ENCODE measurements at places on chromosomes 16 and 17.

GRCh38 chr16:3101018-3101840 lies 2.1 kb upstream of the ZSCAN10 start:
- no peak for DNase-seq

- DNase-seq: no peak
These were observed 557.4 kb upstream of the PSMD7 start for GRCh38 chr16:73739049-73739769.

DNA sequence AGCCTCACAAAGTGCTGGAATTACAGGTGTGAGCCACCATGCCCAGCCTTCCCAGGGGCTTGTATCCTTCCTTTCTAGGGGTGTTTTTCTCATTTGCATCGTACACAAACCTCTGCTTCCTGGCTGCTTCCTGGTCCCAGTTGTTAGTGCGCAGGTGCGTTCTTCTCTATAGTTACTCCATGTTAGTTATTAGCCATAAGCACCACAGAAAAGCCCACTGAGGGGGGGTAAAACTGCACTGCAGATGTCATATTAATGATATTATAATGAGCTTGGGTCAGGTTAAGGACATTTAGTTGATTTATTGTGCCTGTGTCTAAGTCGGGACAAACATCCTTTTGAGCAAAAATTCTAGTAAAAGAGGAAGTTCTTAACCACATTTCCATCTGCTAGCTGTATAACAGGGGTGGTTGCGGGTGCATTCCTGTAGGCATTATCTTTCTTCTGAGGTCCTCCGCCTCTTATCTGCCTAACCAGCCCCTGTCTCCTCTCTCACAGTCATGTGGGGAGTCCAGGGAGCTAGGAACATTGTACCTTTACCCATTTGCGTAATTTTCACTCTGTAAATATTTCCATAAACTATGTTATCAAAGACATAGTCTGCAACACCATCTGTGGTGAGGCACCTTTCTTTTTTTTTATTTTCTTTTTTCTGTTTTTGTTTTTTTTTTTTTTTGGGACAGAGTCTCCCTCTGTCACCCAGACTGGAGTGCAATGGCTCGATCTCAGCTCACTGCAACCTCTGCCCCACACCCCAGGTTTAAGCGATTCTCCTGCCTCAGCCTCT lies 23.6 kb upstream of the ATF7IP2 start:
- DNase-seq: no peak

- no peak for DNase-seq
These were observed 196.9 kb upstream of the CDH11 start for GRCh38 chr16:65318590-65319257.

GRCh38 chr16:55526441-55526840 lies 17.6 kb downstream of the LPCAT2 start:
- DNase-seq: no peak

Measured in T-helper 22 cell (primary cell).